K562 (cell line): ENCODE measurements at places on chromosomes 12 and 14. TPM values are rescaled to one million over a fixed set of nuclear protein-coding genes. Genes with fewer than 3 reads are reported as not detected.

GRCh38 chr12:54587315-54587873, 1.1 kb downstream of the PPP1R1A start:
- H3K27me3 ChIP-seq, result peaks cover 76% of the 10 kb centered on the region
- no peak overlapping the region for H3K27ac ChIP-seq
- H3K4me3 ChIP-seq, result no peak overlapping the region
- no peaks in the 10 kb centered on the region for H3K4me1 ChIP-seq

Gene HNRNPA1
- total RNA-seq, result 1,768 and 1,994 TPM in 2 replicates

- no peak overlapping the region for H3K27ac ChIP-seq
- H3K36me3 ChIP-seq, result no peaks in the 10 kb centered on the region
- H3K4me3 ChIP-seq, result no peak overlapping the region
- DNase-seq, result no peak
Measured at GRCh38 chr12:62113366-62114011, 146.7 kb upstream of the USP15 start.

DNA sequence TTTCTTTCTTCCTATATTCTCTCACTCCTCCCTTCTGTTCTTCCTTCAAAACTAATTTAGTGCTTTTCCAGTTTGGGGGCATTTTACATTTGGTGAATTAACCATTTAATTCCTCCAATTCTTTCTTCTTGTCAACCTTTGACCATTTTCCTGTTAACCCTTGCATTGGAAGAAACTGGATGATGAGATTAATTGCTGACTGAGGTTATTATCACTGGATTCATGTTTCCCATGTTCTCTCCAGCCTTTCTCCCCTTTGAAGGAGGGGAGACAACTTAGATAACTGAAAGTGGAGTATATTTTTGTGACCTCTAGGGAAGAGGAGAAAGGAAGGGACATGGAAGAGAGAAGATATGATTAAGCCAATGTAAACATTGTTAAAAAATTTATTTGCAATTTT, 70.5 kb downstream of the SLCO1A2 start:
- DNase-seq, result no peak
- no peaks in the 10 kb centered on the region for H3K36me3 ChIP-seq
- no peak overlapping the region for H3K4me3 ChIP-seq
- no peaks in the 10 kb centered on the region for H3K27me3 ChIP-seq
- H3K4me1 ChIP-seq, result no peaks in the 10 kb centered on the region

GRCh38 chr12:106417926-106418910, 60.7 kb downstream of the POLR3B start:
- H3K4me1 ChIP-seq, result no peaks in the 10 kb centered on the region
- H3K27me3 ChIP-seq, result no peaks in the 10 kb centered on the region
- no peak overlapping the region for H3K27ac ChIP-seq
- H3K4me3 ChIP-seq, result no peak overlapping the region
- DNase-seq, result no peak

- no peak overlapping the region for H3K4me3 ChIP-seq
- no peak overlapping the region for H3K27ac ChIP-seq
- H3K4me1 ChIP-seq, result no peaks in the 10 kb centered on the region
- peaks cover 3% of the 10 kb centered on the region; the same call in 1 of the 3 replicates for H3K36me3 ChIP-seq
- H3K27me3 ChIP-seq, result no peaks in the 10 kb centered on the region
- no peak for DNase-seq
Measured at GRCh38 chr12:14540801-14541462, 26.8 kb downstream of the PLBD1 start.

- peaks cover 8% of the 10 kb centered on the region for H3K4me1 ChIP-seq
- peak within 1 kb of the TSS; percentile 66 for H3K4me3 ChIP-seq
- H3K27ac ChIP-seq, result peak within 1 kb of the TSS; percentile 96
Measured at GRCh38 chr12:28190321-28191050, at the start of gene CCDC91. CCDC91 (plus strand) TSS chr12:28190456; CDS start chr12:28257216, 66,760 bp downstream.

GRCh38 chr12:69569236-69569635, 16.0 kb upstream of the CCT2 start:
- H3K27me3 ChIP-seq, result no peaks in the 10 kb centered on the region
- peaks cover 41% of the 10 kb centered on the region for H3K36me3 ChIP-seq
- no peaks in the 10 kb centered on the region for H3K4me1 ChIP-seq

- no peak overlapping the region for H3K27ac ChIP-seq
- no peak for DNase-seq
- H3K27me3 ChIP-seq, result no peaks in the 10 kb centered on the region
- no peaks in the 10 kb centered on the region for H3K4me1 ChIP-seq
- no peaks in the 10 kb centered on the region for H3K36me3 ChIP-seq
Measured at GRCh38 chr14:33040372-33041140, 101.9 kb downstream of the NPAS3 start.

Gene CPSF2
- 65.4 and 67.8 TPM in 2 replicates for total RNA-seq

Gene JDP2
- total RNA-seq, result 8.9 and 9.6 TPM in 2 replicates

DNA sequence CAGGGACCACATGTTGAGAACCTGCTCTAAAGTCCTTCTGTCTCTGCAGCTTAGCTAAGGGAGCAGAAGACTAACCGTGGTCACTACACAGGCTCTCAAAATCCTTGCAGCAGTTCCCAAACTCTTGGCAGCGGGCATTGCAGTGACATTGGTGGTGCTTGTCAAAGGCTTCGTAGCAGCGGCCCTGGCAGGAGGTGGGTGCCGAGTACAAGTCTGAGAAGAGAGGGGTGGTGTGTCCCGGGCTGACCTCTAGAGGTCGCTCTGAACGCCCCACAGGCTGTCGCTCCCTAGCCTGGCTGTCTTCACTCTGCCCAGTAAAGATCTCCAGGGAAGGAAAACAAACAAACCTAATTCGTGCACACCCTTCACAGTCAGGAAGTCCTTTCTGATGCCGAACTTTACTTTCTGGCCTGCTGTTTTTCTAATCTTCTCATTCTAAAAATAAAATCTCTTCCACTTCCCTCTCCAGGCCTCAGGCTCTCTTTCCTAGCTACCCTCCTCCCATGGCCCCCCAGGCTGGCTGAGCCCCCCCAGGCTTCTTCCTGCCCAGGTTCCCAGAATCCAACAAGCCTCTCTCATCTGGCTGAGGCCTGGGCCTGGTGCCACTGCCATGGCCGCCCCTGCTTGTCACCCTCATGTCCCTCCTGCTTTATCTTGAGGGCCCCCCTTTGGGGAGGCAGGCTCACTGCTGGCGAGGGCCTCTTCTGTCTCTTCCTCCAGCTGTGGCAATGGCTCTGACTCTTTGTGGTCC, 7.7 kb downstream of the ENDOU start:
- no peaks in the 10 kb centered on the region for H3K27me3 ChIP-seq
- no peak overlapping the region for H3K4me3 ChIP-seq
- H3K4me1 ChIP-seq, result peaks cover 3% of the 10 kb centered on the region; the same call in 2 of the 3 replicates
- DNase-seq, result peak; percentile 76

Gene VWF
- total RNA-seq, result 0.40 and 0.53 TPM in 2 replicates

DNA sequence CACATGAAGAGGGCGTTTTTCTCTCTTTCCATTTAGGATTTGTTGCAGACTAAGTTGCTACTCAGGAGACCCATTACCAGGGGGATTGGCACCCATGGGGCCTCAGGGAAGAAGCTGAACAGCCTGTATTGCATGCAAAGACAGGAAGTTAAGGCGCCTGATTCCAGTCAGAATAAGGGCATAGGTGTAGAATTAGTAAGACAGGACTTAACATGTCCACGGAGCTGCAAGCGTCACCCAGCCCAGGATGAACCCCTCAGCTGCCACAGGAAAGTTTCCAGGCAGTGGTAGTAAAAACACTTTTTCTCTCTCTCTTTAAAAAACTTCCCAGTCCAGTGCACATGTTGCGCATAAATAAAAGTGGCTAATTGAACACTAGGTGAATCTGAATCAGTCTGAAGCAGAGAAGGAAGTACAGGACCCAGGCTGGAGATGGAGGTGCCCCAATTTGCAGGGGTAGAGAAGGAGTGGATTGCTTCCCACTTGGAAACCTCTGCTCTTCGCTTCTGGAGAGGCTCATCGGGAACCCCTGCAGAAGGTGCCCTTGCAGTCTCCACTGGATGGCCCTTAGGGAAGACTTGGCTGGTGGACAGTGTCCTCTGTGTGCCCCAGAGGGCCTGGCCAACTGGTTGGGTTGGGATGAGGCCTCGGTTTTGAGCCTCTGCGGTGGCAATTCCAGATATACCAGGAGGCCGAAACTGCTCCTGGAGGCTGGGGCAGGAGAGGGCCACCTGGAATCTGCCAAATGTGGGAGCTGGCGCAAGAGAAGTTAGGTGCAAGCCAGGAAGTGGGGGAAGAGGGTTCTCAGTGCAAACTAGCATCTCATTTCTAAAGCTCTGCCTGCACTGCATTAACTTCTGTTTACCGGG, 10.7 kb upstream of the TBX3 start:
- peaks cover 72% of the 10 kb centered on the region for H3K27me3 ChIP-seq
- no peak overlapping the region for H3K27ac ChIP-seq
- no peak for DNase-seq
- no peaks in the 10 kb centered on the region for H3K4me1 ChIP-seq
- no peaks in the 10 kb centered on the region for H3K36me3 ChIP-seq
- no peak overlapping the region for H3K4me3 ChIP-seq

DNA sequence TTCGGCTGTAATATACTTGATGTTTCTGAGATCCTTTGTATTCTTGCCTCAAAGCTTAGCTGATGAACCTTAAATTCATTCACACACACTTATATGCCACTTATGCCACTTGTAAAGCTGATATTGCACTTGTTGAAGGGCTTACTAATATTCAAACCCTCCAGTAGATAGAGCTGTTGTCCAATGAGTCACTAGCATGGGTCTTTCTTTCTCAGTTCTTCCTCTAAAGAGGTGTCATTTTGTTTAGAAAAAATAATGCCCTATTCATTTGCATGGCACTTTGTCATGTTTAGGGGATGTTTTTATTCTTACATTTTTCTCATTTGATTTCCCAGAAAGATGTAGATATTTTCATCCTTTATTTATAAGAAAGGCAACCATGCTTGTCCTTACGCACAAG, 56.4 kb downstream of the MON2 start:
- H3K27me3 ChIP-seq, result no peaks in the 10 kb centered on the region
- H3K4me1 ChIP-seq, result no peaks in the 10 kb centered on the region

GRCh38 chr12:121053706-121054105, 14.7 kb upstream of the OASL start:
- no peaks in the 10 kb centered on the region for H3K36me3 ChIP-seq
- no peak overlapping the region for H3K27ac ChIP-seq
- H3K27me3 ChIP-seq, result peaks cover 41% of the 10 kb centered on the region
- no peak overlapping the region for H3K4me3 ChIP-seq

GRCh38 chr12:120474616-120474960, 5.0 kb upstream of the SRSF9 start:
- no peak overlapping the region for H3K27ac ChIP-seq
- peaks cover 34% of the 10 kb centered on the region for H3K4me1 ChIP-seq
- peaks cover 3% of the 10 kb centered on the region; the same call in 2 of the 3 replicates for H3K36me3 ChIP-seq
- peak; percentile 47 for DNase-seq

Gene TMEM119
- 0.18 TPM in 1 of 2 replicates, not detected in the other for total RNA-seq

GRCh38 chr14:69687606-69688298, 76.4 kb downstream of the SUSD6 start:
- no peak for DNase-seq
- peaks cover 40% of the 10 kb centered on the region for H3K4me1 ChIP-seq
- no peak overlapping the region for H3K27ac ChIP-seq
- peaks cover 11% of the 10 kb centered on the region; the same call in 2 of the 3 replicates for H3K36me3 ChIP-seq

GRCh38 chr14:34460841-34461240, 1.2 kb downstream of the SPTSSA start:
- DNase-seq, result no peak
- no peaks in the 10 kb centered on the region for H3K27me3 ChIP-seq
- H3K4me1 ChIP-seq, result peaks cover 25% of the 10 kb centered on the region
- peaks cover 9% of the 10 kb centered on the region; the same call in 1 of the 3 replicates for H3K36me3 ChIP-seq
- H3K27ac ChIP-seq, result peak overlapping the region; percentile 81; the same call in 1 of the 3 replicates

- no peaks in the 10 kb centered on the region for H3K36me3 ChIP-seq
- peak overlapping the region; percentile 22 for H3K4me3 ChIP-seq
- DNase-seq, result peak; percentile 38
Measured at GRCh38 chr12:12890543-12891079, 751 bp upstream of the GPRC5A start.
